ENCODE measurements at places on chromosomes 11 and 22.

GRCh38 chr11:86453290-86454030 lies 78.8 kb downstream of the CCDC81 start:
- DNase-seq: no peak

- no peak for DNase-seq
Measured at GRCh38 chr22:39453765-39454378, 2.9 kb upstream of the MGAT3 start.

DNA sequence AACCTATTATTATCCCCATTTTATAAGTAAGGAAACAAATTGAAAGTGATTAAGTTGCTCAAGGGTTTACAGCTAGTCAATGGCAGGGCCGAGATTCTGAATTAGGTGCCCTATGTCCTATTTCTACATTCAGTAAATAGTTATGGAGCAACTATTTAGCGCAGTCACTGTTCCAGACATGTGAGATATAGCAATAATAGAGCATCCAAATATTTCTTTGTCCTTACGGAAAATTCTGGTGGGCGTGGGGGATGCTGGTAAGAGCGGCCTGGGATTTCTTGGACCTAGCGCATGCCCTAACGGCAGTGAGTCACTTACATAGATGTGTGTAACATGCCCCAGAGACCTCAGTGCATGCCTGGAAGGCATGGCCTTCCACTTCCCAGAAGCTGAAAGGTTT lies 4.4 kb downstream of the DTX4 start:
- DNase-seq: no peak

DNA sequence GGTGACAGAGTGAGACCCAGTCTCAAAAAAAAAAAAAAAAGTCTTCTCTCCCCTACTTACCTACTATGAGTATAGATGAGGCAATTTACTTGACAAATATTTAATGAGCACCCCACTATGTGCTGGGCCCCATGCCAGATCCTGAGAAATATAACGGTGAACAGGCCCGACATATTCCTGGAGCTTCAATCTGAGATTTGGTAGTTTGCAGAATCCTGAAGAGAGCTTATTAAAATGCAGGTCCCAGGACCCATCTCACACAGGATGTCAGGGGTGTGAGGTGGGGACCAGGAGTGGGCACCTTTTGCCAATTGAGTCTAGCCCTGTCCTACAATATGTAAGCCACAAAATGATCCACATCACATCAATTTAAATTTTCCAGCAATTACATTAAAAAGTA lies 44.0 kb downstream of the KCNJ4 start:
- no peak for DNase-seq

- DNase-seq: no peak
Measured at GRCh38 chr11:55661901-55662300, at the start of gene OR4C6. TSS of gene OR4C6 (plus strand) at chr11:55662201. CDS start at chr11:55665167, 2,966 bp downstream.

DNA sequence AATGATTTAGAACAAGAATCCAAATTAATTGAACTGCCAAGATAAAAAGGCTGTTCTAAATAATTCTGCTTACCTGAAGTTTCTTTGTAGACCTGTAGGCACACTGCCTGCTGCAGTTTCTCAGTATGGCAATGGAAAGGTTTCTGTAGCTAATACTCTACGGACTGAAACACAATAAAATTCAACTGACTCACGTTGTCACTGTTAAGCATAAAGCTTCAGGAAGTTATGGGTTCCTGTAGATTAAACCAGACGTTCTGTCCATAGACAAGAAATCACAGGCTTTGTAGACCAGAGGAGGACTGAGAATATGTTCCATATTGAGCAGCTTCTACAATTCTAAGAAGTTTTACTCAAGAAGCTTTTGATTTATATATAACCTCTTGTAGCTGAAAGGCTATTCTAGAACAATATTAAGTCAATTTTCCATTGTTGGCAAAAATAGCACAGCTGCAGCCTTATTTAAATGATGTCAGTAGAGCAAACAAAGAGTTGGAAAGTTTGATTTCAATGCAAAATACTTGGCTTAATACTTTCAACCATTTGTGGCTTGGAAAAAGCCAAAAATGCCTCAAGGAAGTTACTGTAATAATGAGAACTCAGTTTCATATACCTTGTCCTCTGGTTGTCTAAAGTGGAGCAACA lies at the start of gene GLYATL2:
Gene GLYATL2, minus strand, starts transcription at position 344 of the 645 bp plus-strand sequence. CDS start 5,092 bp downstream, outside the sequence.
- no peak for DNase-seq

DNA sequence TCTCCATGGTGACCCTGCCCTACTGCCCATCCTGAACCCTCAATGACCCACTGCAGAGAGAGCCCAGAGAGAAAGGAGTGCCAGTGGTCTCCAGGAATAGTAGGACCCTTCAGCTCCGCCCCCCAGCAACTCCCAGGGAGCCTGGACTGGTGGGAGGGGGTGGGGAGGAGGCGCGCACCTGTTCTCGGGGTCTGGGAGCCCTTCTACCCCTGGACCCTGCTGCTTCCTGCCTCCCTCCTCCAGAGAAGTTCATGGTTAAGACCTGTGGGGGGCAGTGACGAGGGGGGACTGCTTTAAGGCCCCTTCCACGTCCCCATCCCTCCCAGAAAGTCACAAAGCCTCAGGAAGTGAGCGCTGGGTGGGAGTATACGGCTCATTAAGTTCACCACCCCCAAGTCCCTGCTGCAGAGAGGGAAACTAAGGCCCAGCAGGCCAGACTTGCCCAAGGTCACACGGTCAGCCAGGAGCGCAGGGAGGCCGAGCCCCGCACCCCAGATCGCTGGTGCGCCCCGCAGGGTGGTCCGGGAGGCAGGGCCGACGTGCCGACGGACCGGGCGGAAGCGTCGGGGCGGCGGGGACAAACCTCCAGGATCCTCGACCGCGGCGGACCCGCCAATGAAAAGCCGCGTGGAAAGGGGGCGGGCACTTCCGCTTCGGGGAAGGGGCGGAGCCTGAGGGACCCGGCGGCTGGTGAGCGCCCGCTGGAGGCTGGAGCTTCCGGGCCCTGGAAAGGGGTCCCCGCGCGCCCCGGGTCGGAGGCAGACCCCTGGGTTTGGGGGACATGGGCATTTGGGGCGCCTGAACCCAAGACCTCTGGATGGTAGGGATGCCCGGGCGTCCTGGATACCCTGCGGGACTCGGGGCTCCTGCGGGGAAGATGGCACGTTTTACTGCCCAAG lies at the start of the genes NUDT22 and TRPT1:
Gene NUDT22, plus strand, starts transcription at position 667 of the 899 bp plus-strand sequence. CDS start 379 bp downstream, outside the sequence.
Gene TRPT1, minus strand, starts transcription at position 579 of the 899 bp plus-strand sequence. Its CDS starts 326 bp downstream, at position 253.
- peak; percentile 94 for DNase-seq

- no peak for DNase-seq
Measured at GRCh38 chr11:76161261-76161961, 44.9 kb downstream of the WNT11 start.

DNA sequence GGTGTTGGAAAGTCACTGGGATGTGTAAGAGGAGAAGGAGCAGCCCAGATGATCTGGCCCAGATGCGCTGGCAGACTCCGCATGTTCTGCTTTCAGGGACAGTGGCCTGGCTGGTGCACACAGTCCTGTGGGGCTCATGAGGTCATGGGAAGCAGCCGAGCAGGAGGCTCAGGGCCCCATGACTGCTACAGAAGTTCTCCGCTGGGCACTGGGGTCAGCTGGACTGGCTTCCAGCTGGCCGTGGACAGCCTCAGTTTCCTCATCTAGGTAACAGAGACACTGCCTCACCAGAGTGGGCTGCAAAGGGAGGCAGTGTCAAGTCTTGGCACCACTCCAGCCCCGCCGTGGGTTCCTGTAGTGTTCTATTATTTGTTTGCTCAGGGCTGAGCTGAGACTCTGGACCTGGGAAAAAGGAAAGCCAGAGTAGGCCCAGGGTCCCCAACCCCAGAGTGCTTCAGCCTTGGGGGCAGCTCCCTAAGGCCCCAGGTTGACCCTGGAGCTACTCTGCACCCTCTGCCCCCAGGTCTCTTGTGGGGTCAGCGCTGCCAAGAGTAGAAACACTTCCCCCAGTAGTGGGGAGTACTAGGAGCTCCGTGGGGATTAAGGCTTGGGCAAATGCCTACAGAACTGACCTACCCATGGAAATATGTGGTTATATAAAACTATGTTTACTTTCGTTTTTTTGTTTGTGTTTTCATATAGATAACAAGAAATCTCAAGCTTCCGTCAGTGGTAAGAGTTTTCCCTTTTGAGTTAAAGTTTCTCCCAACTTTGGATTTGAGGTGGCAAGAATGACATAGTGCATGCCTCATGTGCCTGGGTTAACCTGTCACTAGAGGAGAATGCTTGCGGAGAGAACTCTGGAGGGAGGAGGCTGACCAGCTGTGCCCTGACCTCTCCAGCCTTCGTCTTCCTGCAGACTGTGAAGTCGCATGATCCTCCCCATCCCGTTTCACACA lies 45.3 kb downstream of the MED15 start:
- no peak for DNase-seq
